ENCODE measurements at places on chromosomes 6 and 20.

DNA sequence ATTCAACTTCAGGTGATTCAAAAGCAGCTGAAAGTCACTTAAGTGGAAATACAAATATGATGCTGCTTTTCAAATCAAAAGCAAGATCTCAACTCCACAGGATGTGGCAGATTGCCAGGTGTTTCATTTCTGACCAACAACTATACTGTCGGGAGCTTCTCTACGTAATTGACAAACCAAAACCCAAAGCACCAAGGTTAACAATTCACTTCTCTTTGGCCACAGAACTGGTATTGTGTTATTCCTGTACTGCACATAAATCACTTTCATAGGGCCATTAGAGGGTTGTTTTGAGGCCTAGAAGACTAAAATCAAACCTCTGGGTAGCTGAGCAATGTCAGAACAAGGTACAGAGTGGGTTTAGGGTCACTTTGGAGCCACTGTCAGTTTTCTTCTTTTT is 169.7 kb downstream of the HAO1 start:
- DNase-seq: no peak

DNA sequence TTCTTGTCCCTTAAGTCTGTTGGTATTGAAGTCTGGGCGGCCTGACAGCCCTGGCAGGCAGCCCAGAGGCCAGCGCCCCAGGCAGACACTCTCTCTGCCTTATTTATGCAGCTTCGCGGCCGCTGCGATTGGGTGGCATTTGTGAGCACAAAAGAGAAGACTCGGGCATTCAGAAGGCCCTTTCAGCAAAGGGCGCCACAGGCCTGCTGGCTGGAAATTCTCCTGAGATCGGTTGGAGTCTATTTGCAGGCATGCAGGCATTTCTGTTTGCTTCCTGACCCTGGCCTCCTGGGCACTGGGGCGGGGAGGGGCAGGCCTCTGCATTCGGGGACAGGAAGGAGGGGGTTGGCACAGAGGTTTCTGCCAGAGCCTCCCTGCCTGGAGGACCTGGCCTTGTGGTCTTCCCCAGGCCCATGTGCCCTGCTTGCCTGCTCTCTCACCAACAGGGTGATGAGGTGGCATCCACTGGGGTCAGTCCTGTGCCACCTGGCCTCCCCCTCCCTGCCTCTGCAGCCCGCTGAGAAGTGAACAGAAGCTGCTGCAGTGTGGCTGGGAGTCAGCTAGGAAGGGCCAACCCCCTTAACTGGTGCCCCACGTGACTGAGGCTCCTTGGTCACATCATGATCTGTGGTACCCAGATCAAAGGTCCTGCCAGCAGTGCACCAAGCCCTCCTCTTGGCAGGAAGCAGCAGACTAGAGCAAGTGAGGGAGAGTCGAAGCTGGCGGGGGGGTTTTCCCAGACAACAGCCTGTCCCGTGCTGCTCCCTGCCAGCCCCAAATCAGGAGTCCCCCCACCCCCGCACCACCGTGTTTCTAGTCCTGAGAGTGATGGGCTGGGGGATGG is 16.6 kb upstream of the CCDC167 start:
- peak; percentile 97 for DNase-seq

DNA sequence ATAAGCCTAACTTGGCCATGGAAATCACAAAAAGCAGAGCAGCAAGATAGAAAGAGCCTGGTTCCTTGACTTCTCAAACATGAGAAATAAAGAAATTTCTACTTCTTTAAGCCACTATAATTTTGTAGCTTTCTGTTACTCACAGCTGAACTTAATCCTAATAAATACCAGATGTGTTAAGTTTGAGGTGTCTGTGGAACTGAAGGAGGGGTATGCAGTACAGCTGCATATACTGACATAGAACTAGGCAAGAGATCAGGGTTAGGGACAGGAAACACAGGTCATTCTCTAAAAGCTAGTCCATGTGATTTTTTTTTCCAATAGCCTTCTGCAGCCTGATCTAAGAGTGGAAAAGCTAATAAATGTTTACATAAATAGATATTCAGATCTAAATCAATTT is 123.9 kb downstream of the COL12A1 start:
- no peak for DNase-seq

GRCh38 chr6:124986164-124986563 is 23.9 kb downstream of the RNF217 start:
- no peak for DNase-seq

DNA sequence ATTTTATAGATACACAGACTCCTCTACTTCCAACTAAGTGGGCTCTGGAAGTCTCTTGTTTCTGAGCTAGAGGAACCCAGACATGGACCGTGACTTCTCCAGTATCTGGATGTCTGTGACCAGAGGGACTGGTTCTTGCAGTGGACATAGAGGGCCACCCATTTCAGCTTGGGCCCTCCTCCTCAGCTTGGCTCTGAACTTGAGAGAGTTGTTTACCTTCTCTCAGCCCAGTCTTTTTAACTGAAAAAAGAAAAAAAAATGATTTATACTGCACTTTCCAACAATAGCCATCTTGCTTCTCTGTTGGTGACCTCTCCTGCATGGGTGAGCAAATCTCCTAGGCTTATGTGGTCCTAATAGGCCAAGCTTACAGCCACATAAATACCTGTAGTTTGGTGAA is 60.3 kb upstream of the TMEM181 start:
- no peak for DNase-seq

DNA sequence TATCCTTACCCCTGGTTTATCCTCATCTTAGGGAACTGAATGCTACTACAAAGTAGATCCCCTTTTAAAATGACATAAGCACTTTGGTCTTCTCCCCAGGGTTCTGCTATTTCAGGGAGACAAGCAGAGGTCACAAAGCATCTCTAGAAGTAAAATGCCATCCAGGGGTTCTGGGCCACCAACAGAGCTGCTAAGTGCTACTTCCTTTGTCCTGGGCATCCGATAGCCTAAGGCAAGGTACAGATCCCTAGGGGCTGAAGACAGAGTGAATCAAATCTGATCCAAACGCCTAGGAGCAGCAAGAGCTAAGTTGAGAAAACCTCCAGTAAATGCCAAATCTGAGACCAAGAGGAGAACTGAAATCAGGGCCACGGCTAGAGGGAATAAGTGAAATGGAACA is 161.2 kb downstream of the PTPRT start:
- no peak for DNase-seq

DNA sequence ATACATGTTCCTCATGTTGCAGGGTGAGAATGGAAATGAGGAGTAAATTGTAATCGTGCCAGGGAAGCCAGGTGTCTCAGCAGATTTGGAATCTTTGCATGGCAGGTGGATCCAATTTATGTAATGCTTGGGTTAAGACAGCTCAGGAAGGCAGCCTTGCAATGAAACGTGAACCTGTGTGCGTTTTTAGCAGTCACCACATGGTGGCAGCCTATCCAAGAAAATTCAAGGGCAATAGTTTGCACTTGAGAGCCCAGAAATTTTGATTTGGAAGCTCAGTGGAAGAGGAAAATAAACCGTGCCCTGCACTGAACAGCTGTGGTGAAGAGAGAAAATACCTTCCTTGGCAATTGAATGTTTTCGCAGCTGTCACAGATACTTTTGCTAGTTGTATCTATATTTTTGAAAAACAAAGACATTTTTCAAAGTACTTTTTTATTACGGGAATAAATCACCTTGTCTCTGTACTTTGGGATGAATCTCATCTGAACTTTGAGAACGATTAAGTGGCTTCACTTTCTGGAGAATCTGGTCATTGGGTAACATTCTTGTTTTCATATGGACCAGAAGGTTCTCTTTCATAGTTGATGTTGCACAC is 26.5 kb downstream of the MTHFD1L start:
- peak; percentile 63 for DNase-seq

DNA sequence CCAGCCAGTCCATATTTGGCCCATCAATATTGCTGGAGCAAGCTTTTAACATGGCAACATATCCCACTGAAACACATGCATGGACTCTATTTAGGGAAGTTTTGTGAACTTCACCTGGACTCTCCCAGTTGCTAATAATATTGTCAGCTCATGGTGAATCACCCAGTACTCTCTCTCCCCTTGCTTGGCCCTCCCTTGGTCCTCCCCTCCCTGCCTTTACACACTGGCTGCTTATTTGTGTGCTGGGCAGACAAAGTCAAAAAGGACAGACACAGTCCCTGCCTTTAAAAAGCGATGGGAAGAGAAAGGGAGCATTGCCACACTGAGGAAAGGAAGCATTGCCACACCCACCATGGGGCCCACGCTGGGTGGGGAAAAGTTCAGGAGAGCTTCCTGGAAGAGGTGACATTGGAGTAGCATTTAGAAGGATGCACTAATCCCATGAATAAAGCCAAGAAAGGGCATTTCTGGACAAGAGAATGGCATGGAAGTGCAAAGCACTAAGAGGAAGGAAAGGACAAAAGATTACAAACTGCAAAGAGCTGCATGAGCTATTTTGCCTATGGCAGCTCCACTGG is 143.4 kb upstream of the EXOC2 start:
- DNase-seq: no peak

GRCh38 chr20:60056407-60057122 is 98.3 kb downstream of the CDH26 start:
- DNase-seq: no peak

- DNase-seq: no peak
Measured at GRCh38 chr6:75551367-75551952, 50.2 kb upstream of the SENP6 start.

DNA sequence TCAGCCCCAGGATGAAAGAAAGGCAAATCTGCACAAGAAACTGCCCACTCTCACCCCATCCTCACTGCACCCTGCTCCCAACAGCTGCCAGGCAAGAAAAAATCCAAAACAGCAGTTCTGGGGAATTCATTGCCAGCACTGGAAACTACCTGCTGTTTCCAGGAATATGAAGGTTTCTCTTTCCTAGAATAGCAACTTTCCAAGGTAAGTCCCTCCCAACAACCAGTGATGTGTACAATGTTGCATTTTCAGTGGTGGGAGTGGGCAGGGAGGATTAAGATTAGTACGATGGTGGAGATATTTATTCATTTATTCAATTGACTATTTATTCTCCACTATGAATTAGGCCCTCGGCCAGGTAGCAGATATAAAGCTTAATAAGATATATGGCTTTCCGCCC is 10.2 kb upstream of the HLA-DOB start:
- DNase-seq: no peak

DNA sequence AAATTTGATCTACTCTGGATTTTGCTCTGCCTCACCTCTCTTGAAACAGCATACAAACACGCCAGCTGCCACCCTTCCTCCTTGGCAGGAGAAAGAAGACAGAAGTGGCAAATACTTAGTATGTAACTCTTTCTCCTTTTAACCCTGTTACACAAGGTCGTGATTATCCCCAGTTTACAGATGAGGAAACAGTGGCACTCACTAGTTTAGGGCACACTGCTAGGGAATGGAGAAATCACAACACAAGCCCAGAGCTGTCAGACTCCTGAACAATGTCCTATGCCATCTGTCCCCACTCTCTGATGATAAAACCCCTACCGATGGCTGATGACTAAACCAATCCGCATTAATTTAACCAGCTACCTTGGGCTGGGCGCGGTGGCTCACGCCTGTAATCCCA is 79.7 kb downstream of the FGD2 start:
- no peak for DNase-seq

DNA sequence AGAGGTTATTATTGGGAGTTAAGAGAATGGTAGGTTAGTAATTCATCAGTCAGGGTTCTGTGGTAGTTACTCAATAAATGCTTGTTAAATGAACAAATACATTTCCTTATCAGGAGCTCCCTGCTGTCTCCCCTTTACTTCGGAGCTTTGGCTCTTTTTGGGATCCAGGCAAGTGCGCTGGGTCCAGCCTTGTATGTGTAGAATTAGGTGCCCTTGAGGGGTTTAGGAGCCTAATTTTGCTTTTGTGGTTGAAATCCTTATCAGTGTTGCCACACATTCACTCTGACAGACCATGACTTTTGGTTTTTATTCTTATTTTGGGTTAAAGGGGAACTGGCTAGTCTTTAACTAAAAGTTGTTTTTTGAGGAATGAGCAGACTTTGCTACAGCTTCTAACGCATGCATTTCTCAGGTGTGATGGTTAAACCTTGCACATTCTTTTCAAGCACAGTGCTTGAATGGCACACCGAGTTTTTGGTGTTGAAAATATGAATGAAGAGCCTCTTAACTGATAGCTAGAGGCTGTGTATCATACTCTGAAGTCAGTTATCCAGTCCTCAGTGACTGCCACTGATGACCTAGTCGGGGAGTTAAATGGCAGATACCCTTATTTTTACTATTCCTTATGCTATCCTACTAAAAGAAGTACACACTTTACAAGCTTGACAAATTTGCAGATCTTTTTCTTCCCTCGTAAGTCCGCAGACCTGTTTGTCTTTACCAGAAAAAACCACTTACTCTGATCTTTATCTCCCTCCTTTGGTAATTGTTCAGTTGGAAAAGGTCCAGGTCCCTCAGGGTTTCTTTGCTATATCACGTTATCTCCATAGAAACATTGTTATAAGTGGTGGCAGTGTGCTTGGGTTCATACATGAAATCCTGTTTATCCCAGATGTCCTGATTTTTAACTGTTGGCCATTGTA is 50.7 kb upstream of the PLCG1 start:
- no peak for DNase-seq

DNA sequence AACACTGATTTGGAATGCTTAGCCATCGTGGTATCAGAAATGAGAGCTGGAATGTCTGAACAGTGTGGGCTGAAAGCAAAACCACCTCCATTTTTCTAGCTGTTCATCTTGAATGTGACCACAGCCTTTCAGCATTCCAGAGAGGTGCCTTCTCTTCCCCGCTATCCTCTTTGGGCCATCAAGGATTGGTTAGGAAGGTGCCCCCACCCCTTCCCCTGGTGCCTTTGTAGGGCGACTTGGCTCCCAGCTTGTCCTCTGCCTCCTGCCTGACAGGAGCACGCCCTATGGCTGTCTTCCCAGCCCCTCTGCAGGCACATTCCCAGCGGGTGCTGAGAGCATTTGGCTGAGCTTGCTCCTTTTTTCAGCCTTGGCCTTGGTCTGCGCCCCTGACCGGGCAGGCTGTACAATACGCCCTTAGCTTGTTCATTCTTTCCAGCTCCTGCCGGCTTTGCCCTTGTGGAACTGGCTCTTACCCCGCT is 97.5 kb downstream of the ARMC2 start:
- no peak for DNase-seq

GRCh38 chr6:115704028-115704427 is 356.7 kb downstream of the FRK start:
- no peak for DNase-seq

GRCh38 chr6:14123386-14124111 is 6.0 kb downstream of the CD83 start:
- DNase-seq: no peak

DNA sequence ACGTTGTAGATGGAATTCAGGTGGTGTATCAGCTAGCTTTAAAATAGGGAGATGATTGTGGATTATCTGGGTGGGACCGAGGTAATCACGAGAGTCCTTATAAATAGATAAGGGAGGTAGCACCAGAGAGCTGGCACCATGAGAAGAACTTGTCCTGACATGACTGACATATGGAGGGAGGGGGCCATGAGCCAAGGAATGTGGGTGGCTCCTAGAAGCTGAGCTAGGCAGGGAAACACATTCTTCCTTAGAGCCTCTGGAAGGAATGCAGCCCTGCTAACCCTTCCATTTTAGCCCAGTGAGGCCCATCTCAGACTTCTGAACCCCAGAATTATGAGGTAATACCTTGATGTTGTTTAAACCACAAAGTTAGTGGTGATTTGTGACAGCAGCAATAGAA is 321.1 kb upstream of the SULF2 start:
- no peak for DNase-seq

GRCh38 chr6:122817766-122818165 is 28.7 kb downstream of the SMPDL3A start:
- no peak for DNase-seq
